Calu3 (cell line): ENCODE measurements at places on chromosomes 6 and 20. TPM values are rescaled to one million over a fixed set of nuclear protein-coding genes. Genes with fewer than 3 reads are reported as not detected.

GRCh38 chr6:12147557-12148316, 135.6 kb downstream of the HIVEP1 start:
- H3K27ac ChIP-seq = no peak overlapping the region
- H3K27me3 ChIP-seq = no peaks in the 10 kb centered on the region
- H3K4me3 ChIP-seq = no peak overlapping the region
- peaks cover 25% of the 10 kb centered on the region for H3K4me1 ChIP-seq
- no peaks in the 10 kb centered on the region for H3K36me3 ChIP-seq

- no peaks in the 10 kb centered on the region for H3K36me3 ChIP-seq
- H3K4me3 ChIP-seq = no peak overlapping the region
- no peak for DNase-seq
- no peak overlapping the region for H3K27ac ChIP-seq
- no peaks in the 10 kb centered on the region for H3K4me1 ChIP-seq
Measured at GRCh38 chr6:157569543-157569942, 188.6 kb downstream of the ZDHHC14 start.

The FABP7 gene
- total RNA-seq = not detected in 2 replicates

The TRDN gene
- total RNA-seq = not detected in 2 replicates

The BPIFB3 gene
- total RNA-seq = not detected in 2 replicates
